ENCODE measurements at places on chromosomes 3 and 15. TPM values are rescaled to one million over a fixed set of nuclear protein-coding genes. Genes with fewer than 3 reads are reported as not detected.

DNA sequence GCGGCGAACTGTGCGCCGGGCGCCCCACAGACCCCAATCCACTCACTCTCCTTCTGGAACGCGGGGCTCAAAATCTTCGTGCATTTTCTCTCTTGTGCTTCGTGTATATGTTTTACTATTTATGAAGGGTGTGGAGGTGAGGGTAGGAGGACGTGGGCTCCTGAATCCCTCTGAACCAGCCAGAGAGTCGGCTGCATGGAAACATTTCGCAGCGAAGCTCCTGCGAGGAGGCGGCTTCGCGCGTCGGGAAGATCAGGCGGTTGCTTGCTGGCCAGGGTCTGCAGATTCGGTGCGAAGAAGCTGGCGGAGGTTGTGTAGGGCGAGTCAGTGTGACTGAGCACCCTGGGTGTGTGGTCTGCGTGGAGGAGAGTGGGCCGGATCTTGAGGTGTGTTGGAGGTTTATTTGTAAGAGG lies 1.1 kb downstream of the CNTN4 start:
- no peak for DNase-seq
- no peak overlapping the region for H3K27ac ChIP-seq
- H3K4me1 ChIP-seq = no peaks in the 10 kb centered on the region

- H3K36me3 ChIP-seq = peaks cover 28% of the 10 kb centered on the region
- no peaks in the 10 kb centered on the region for H3K27me3 ChIP-seq
- H3K4me1 ChIP-seq = no peaks in the 10 kb centered on the region
- H3K4me3 ChIP-seq = no peak overlapping the region
- DNase-seq = no peak
These were observed 21.4 kb downstream of the OXSR1 start for GRCh38 chr3:38186781-38187180.

GRCh38 chr3:171348121-171348520 lies 112.1 kb downstream of the TNIK start:
- H3K4me3 ChIP-seq = no peak overlapping the region
- no peak for DNase-seq
- no peaks in the 10 kb centered on the region for H3K27me3 ChIP-seq
- peaks cover 31% of the 10 kb centered on the region for H3K4me1 ChIP-seq

GRCh38 chr3:194584320-194584776 lies 48.9 kb downstream of the TMEM44 start:
- H3K27me3 ChIP-seq = no peaks in the 10 kb centered on the region
- peaks cover 12% of the 10 kb centered on the region for H3K4me1 ChIP-seq

DNA sequence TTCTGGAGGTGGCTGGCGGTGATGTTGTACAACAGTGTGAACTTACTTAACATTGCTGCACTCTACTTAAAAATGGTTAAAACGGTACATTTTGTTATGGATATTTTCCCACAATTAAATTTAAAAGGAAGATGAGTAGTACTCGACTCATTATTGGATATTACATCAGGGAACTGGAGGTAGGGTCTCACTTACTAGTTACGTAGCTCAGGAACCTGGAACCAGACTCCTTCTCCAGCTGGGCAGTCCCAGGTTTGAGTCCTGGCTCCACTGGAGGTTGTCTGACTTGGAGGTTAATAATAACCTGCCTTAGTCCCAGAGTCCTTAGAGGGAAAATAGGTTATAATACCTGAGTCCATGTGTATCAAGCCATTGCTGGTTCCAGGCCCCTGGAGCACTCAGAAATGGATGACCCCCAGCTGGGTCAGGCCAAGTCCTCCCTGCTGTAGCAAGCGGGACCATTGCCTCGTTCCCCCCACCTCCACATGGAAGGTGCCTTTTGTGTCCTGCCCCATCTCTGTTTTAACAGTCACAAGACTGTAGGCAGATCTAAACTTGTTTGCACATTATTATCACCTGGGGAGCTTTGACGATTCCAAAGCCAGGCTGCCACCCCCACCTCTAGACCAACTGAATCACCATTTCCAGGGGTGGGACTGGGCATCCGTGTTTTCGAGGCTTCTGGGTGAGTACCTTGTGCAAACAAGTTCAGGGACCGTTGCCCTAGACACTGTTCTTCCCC lies 126.6 kb downstream of the IGF1R start:
- H3K36me3 ChIP-seq = no peaks in the 10 kb centered on the region
- DNase-seq = no peak
- H3K4me3 ChIP-seq = no peak overlapping the region
- no peak overlapping the region for H3K27ac ChIP-seq
- H3K4me1 ChIP-seq = peaks cover 33% of the 10 kb centered on the region

GRCh38 chr3:165884518-165884917 lies 47.3 kb upstream of the BCHE start:
- H3K36me3 ChIP-seq = no peaks in the 10 kb centered on the region
- H3K4me3 ChIP-seq = no peak overlapping the region
- DNase-seq = no peak
- H3K4me1 ChIP-seq = no peaks in the 10 kb centered on the region
- H3K27ac ChIP-seq = no peak overlapping the region

DNA sequence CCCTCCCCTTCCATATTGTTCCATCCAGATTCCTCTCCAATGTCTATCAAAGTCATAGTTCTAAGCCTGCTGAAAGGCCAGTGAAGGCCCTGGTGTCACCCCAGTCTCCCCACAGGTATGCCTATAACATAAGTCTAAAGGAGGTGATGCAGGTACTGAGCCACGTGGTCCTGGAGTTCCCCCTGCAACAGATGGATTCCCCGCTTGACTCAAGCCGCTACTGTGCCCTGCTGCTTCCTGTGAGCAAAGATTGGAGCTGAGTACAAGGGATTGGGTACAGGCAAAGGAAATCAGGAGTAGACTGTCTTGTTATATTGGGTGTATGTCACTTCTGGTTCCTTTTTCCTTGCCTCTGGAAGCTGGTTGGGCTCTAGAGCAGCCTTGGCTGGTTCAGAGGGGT lies 8.2 kb downstream of the EIF2B5 start:
- peaks cover 85% of the 10 kb centered on the region for H3K36me3 ChIP-seq
- no peaks in the 10 kb centered on the region for H3K27me3 ChIP-seq
- H3K4me3 ChIP-seq = no peak overlapping the region
- DNase-seq = no peak
- H3K4me1 ChIP-seq = no peaks in the 10 kb centered on the region

DNA sequence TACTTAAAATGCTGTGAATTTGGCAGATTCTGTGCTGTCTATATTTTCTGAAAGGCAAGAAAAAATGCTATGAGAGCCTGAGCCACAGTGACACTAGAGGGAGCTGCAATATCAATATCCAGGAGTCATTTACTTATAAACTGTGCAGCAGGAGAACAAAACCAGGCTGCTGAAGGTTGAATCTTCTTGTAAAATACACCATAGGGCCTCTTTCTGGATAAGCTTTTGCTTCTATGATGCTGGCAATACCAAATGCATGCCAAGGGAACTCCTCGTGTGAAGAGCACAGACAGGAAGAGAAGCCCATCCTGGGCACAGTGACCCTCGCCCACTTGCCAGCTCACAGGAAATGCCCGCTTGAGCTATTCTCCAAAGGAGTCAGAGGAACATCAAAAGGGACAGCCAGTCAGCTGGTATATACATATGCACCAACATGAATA lies 48.0 kb upstream of the TSPAN3 start:
- H3K4me1 ChIP-seq = no peaks in the 10 kb centered on the region
- no peaks in the 10 kb centered on the region for H3K27me3 ChIP-seq
- H3K4me3 ChIP-seq = no peak overlapping the region
- no peak overlapping the region for H3K27ac ChIP-seq
- no peak for DNase-seq
- H3K36me3 ChIP-seq = peaks cover 10% of the 10 kb centered on the region

DNA sequence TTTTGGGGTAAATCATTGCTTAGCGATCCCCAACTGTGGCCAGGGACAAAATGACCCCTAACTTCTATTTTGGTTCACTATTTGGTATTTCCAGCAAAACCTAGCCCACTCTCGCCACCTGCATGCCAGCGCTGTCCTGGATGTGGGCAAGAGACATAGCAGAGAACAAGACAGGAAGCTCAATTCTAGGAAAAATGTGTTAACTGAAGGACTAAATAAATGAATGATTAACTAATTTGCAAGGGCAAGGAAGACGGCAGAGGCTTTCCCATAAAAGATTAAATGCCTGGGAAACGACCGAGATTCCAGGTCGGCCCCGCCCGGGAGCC lies 408 bp downstream of the NICN1 start:
- H3K27me3 ChIP-seq = no peaks in the 10 kb centered on the region
- peaks cover 20% of the 10 kb centered on the region for H3K36me3 ChIP-seq

Gene KIF7
- total RNA-seq = 1.5 TPM

Gene NMB
- 10.4 TPM for total RNA-seq

Data from lower lobe of right lung (tissue), 2 donors.